Stimulated activated naive CD4-positive, alpha-beta T cell treated with Interleukin-2 at 50 U/mL for 16 hours (primary cell): ENCODE measurements at places on chromosomes 2 and 18.

DNA sequence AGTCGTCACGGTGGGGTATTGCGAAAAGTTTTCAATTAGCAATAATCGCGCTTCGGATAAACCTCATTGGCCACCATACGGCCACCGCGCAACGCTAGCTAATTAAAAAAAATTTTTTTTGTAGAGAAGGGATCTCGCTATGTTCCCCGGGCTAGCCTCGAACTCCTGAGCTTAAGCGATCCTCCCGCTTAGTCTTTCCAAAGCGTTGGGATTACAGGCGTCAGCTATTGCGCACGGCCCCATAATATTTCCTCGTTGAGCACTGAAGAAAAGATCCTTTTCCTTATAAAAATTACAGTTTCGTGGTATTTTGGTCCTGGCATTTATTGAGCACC is 759 bp upstream of the ACTR1B start:
- DNase-seq: no peak

- DNase-seq: no peak
These were observed 832.5 kb upstream of the CHAC2 start for GRCh38 chr2:52934920-52935640.

GRCh38 chr2:24016376-24016761 is 6.5 kb downstream of the MFSD2B start:
- no peak for DNase-seq

GRCh38 chr18:69588301-69588700 is 187.6 kb downstream of the DOK6 start:
- no peak for DNase-seq

GRCh38 chr18:750456-750855 is 38.0 kb upstream of the ENOSF1 start:
- DNase-seq: no peak

DNA sequence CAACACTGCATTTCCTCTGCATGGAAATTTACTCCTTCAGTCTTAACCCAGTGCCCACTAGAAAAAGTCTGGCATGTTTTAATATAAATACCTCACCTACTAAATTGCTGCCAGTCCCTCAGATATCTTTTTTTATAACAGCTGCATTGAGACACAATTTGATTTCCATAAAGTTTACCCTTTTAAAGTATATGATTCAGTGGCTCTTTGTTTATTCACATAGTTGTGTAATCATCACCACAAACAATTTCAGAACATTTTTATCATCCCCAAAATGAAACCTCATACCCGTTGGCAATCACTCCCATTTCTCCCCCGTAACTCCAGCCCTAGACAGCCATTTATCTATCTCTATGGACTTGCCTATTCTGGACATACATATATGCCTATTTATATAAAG is 17.0 kb upstream of the FRZB start:
- DNase-seq: no peak

GRCh38 chr18:74942319-74942910 is 266.5 kb downstream of the PTGR3 start:
- no peak for DNase-seq

DNA sequence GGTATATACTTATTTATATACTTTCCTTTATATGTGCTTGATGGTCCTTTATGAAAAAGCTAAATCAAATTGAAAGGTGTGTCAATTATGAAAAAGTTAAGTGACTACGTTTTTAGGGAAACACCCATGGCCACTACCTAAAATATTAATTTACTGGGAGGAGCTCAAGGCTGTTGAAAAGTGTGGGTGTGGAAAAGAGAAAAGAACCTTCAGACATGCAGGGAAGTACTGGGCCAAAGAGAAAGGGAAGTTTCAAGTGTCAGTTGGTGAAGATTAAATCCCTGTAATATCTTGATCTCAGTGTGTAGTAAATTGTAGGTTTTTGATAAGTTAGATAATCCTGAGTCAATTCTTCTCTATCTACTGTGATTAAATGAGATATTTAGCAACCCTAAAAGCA is 6.2 kb upstream of the GKN1 start:
- no peak for DNase-seq

- DNase-seq: no peak
These were observed 279.0 kb upstream of the STON1 start for GRCh38 chr2:48250943-48251342.
